ENCODE measurements at places on chromosomes 1 and 21.

GRCh38 chr1:115527746-115528145 is 114.0 kb upstream of the VANGL1 start:
- no peaks in the 10 kb centered on the region for H3K4me1 ChIP-seq
- H3K36me3 ChIP-seq: no peaks in the 10 kb centered on the region
- no peak overlapping the region for H3K27ac ChIP-seq

DNA sequence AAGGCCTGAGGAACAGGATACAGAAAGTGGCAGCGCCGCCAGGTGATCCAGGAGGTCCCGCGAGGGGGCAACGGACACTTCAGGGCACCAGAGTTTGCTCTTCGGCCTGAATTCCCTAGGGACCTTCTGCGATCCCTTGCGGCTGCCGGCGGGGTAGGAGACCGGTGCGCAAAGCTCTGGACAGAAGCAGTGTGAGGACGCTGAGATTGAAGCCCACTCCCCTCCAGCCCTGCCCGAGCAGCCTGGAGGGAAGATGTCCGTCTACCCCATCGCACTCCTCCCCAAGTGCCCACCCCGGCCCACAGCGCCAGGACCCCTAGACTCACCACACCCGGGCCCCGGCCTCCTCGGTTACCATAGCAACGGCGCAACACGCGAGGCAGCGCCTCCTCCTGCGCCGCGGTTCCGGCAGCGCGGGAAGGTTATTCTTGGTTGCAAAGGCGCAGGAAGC is at the start of gene ANKRD45:
Gene ANKRD45 (minus strand): TSS at position 361 of the 451 bp plus-strand sequence. CDS start 10,433 bp downstream, outside the sequence.
- H3K27me3 ChIP-seq: peaks cover 10% of the 10 kb centered on the region
- H3K36me3 ChIP-seq: no peaks in the 10 kb centered on the region
- no peak within 1 kb of the TSS for H3K27ac ChIP-seq
- no peak within 1 kb of the TSS for H3K4me3 ChIP-seq

DNA sequence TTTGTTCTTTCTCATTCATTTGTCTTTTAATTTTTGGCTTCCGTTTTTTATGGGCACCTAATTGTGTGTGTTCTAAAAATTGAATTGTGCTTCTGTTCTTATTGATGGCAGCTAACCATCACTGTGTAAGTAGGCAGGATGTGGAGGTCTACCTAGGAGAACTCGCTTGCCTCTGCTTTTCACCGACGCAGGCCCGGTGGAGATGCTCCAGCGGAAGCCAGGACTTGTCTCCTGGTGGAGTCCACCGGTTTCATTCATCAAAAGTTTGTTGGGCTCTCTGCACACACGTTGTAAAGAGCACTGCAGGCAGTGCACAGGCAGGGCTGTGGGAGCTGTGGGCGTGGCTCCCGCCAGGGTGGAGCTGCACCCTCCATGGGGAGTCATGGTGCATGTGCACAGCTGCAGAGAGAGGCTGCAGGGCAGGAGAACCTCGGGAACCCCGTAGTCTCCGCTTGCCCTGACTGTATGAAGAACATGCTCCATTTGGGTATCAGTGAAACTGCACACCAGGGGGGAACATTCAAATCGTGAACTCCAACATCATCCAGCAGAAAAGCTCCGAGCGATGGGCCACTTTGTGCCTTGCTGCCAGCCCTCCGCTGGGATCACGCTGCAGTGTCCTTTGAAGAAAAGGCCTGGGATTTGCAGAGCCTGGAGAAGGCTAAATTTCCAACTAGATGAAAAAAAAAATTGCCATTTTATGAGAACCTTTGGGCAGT is 6.0 kb upstream of the C1orf174 start:
- no peak overlapping the region for H3K4me3 ChIP-seq
- H3K4me1 ChIP-seq: peaks cover 21% of the 10 kb centered on the region
- H3K27ac ChIP-seq: no peak overlapping the region
- H3K36me3 ChIP-seq: no peaks in the 10 kb centered on the region
- no peak for DNase-seq

DNA sequence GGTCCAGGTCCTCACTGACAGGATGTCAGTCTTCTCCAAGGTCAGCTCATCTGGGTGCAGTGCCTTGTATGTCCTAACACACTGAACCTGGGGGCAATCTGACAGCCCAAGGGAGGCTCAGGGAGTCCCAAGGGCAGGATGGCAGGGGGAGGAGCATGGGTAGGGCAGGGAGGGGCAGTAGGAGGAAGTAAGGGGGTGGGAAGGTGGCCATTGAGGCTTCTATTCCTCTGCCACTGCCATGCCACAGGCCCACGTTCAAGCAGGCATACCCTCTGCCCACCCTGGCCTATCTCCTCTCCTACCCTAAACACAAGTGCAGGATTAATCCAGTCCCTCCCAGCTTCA is 13.3 kb downstream of the ARHGEF19 start:
- DNase-seq: no peak
- H3K36me3 ChIP-seq: peaks cover 11% of the 10 kb centered on the region
- H3K4me3 ChIP-seq: no peak overlapping the region
